Effector memory CD4-positive, alpha-beta T cell (primary cell): ENCODE measurements at places on chromosomes 7 and 10.

DNA sequence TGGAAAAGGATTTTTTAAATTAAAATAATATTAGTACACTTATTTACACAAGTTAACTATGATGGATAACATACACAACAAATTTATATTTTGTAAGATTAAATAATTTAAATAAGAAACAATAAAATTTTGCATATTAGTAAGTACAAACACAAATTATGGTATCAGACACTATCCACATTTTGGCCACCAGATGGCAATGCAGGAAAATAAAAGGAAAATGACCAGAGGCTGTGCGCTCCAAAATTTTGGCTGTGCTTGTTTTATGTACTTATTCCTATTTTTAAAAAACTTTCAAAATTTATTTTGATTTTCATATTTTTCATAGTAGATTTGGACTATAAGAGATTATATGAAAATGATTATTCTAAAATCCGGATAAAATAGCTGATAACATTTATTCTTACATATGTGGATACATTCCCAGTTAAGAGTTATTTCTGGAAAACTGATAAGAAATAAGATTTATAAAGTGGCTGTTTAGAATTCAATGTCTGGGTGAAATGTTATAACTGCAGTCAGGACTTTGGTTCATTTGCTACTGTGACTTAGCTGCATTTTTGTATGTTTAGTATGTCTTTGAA lies 274.7 kb upstream of the HGF start:
- DNase-seq = no peak

DNA sequence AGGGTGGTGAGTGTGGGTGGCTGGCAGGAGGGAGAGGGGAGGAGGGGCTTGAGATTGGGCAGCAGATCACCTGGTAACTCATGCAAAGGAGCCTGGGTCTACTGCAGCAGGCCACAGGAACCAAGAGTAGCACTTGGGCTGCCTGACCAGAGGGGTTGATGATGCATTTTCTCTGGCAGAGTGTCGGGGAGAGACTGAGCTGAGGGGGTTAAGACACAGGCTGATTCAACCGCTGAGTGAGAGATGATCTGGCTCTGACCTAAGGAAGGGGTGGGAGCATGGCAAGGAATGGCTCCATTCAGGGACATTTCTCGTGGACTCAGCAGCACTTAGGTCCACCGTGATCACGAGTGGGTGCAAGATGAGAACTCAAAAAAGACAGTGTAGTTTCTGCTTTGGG lies 115.5 kb upstream of the STK17A start:
- DNase-seq = no peak

- DNase-seq = no peak
Measured at GRCh38 chr7:115724400-115725056, 306.0 kb downstream of the TFEC start.

DNA sequence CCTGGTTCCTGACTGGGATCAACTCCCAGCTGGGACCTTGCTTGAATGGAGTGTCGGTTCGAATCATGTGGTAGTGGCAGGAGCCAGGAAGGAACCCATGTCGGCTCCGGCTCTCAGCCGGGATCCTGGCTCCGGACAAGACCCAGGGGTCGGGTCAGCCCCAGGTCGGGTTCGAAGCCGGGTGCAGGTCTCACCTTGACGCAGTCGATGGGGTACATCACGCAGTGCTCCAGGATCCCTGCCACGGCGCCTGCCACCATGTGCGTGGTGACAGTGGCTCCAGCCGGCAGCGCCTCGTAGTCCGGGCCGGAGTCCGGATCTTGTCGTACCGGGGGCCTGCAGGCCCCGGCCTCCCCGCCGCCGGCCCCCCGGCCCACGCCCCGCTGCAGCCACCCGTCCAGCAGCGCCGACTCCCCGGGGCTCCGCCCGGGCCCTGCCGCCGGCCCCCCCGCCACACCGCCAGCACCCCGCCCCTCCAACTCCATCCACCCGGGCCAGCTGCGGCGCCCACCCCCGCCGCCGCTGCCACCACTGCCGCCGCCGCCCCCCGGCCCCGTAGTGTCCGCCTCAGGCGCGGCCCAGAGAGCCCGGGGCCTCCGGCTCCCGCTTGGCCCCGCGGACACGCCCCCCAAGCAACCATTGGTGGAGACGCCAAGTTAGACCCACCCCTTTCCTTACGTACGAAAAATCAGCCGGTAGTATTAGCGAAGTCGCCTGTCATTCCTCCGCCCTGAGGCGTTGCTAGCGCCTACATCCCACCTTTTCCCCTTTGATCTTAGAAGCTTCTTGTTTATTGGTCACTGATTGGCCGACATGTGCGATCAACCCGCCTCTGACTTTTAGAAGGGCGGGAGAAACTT lies at the start of gene SLC25A28:
TSS of gene SLC25A28 (minus strand) at position 589 of the 860 bp plus-strand sequence. CDS start at position 485, 104 bp downstream.
- no peak for DNase-seq

GRCh38 chr7:21767300-21767900 lies 178.3 kb downstream of the CDCA7L start:
- DNase-seq = peak; percentile 2

- no peak for DNase-seq
Measured at GRCh38 chr10:98238391-98238790, 29.6 kb downstream of the LOXL4 start.

DNA sequence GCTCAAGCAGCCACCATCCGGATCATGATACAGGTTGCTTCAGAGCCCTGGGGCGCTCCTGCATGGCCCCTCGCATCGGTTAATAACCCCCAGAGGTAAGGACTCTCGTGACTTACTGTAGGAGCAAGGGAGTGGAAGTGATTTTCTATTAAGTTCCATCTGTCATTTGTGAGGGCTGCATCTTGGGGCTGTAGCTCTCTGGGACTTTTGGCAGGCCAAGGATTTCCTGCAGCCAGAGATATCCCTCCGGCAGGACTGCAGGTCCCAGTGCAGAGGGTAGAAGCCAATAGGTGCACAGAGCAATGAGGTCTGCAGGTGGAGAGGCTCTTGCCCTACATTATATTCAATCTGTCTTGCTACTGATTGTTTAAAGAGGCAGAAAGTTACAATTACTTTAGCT lies 356.8 kb upstream of the ADARB2 start:
- no peak for DNase-seq

GRCh38 chr7:155813546-155814315 lies 1.5 kb upstream of the SHH start:
- no peak for DNase-seq

DNA sequence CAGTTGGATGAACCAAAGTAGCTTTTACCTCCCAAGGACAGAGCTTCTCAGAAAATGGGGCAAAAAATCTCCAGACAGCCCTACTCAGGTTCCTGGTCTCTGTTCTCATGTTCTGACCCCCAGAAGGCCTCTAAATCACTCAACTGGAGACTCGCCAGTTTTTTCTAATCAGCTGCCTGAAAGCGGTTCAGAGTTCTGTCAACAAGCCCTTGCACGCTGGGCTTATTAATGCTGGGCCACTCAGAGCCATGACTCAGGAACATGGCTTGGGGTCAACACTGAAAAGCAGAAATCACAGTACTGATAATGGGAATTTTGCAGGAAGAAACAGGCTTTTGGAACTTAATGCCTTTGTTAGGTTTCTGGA lies 15.3 kb downstream of the ECHDC3 start:
- no peak for DNase-seq

DNA sequence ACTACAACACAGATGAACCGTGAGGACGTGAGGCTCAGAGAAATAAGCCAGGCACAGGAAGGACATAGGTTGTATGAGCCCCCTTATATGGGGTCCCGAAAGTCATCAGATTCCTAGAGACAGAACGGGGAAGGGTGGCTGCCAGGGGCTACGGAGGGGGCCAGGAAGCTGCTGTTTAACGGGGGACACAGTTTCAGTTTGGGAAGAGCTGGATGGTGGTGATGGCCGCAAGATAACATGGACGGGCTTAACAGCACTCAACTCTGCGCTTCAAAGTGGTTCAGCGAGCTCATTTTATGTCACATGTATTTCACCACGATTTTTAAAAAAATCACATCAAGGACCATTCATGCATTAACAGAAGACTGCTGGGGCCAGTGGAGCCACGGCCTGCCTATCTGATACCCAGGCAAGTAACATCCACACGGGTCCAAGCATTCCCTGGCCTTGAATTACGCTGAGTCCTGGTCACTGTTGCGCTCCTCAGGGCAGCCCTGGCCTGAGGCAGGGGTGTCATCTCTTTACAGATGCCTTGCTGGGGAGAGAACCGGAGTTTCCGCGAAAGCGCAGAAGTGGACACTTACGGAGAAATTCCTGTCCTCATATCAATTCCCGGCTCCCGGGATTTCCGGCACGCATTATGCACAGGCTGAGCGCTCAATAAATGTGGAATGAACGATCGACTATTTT lies 1.5 kb downstream of the CARD11 start:
- no peak for DNase-seq

- no peak for DNase-seq
Measured at GRCh38 chr7:85883-86515, 106.4 kb upstream of the FAM20C start.

- no peak for DNase-seq
Measured at GRCh38 chr10:103706762-103707161, 148.6 kb downstream of the SH3PXD2A start.

DNA sequence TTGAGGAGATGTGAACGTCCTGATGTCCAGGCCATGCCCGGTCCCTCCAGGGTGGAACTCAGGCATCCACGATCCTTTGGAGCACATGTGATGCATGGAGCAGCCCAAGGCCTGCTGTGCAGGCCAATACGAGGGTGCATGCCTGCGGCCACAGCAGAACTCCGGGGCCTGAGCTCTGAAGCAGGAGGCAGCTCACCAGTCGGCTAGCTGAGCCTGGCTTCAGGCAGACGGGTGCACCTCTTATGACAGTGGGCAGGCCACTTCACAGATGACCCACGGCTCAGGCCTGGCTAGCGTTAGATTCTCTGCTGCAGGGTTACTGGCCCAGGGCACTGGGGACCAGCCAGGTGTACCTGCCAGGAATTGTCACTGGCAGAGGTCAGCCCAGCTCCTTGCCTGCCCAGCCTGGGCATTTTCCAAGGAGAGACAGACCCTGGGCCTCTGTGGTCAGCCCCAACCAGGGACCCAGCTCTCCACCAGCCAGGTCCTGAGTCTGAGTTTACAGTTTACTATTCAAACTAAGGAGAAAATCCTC lies 29.6 kb upstream of the INPP5A start:
- no peak for DNase-seq

- no peak for DNase-seq
Measured at GRCh38 chr10:63537536-63537935, 16.3 kb downstream of the REEP3 start.
